Nephron progenitor cell (in vitro differentiated cells): ENCODE measurements at places on chromosomes 3 and 15.

DNA sequence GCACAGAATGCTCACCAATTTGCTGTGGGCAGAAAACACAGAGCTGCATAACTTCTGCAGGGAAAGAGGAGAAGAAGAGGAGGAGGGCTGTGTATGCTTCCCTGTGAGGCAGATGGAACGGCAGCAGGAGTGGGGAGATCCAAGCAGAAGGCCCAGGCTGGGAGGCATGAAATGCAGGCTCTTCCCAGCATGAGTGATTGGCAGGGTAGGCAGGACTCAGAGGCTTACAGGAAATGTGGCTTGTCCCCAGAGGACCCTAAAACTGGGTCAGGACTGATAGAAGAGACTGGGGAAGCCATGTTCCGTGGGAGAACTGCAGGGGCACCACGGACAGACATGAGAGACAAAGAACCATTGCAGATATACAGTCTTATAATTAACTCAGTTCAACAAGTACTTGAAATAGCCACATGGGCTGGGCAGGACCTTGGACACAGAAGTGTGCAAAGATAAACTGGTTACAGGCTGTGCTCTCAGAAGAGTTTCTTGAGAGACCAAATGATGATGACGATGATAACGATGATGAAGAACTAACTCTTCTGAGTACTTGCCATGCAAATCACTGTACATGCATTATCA lies 286.9 kb downstream of the EPHB1 start:
- no peak for DNase-seq

DNA sequence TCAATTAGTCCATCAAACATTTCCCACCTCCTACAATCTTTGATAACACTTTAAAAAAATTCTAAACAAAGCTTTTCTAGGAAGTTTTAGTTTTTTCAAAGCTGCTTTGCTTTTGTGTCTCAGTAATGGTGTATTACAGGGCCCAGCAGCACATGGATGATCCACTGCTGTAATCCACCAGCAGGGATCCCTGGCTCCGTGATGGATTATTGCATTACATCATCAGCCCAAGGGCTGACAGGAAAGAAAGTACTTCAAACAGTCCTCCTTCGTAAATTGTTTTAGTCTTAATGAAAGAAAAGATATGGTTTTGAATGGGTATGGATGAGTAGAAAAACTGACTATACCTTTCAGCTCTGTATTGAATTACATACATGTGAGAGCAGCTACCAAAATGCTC lies 688.9 kb upstream of the NAALADL2 start:
- no peak for DNase-seq

DNA sequence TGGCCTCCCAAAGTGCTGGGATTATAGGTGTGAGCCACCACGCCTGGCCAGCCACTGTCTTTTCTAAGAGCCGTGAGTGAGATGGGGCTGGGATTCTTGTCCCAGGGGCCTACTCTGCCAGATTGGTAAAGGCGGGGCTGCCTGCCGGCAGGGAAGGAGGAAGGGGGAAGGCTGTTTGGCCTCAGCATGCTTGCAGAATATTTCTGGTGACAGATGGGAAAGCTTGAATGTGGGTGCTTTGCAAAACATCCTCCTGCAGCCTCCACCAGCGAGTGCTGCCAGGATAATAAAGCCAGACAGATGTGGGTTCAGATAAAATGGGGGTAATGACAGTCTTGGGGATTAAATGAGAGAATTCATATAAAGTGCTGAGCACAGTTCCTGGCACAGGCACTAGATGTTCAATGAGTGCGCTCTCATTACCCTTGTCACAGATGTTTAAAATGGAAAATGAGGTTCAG lies 19.8 kb upstream of the ACOX2 start:
- DNase-seq: no peak

DNA sequence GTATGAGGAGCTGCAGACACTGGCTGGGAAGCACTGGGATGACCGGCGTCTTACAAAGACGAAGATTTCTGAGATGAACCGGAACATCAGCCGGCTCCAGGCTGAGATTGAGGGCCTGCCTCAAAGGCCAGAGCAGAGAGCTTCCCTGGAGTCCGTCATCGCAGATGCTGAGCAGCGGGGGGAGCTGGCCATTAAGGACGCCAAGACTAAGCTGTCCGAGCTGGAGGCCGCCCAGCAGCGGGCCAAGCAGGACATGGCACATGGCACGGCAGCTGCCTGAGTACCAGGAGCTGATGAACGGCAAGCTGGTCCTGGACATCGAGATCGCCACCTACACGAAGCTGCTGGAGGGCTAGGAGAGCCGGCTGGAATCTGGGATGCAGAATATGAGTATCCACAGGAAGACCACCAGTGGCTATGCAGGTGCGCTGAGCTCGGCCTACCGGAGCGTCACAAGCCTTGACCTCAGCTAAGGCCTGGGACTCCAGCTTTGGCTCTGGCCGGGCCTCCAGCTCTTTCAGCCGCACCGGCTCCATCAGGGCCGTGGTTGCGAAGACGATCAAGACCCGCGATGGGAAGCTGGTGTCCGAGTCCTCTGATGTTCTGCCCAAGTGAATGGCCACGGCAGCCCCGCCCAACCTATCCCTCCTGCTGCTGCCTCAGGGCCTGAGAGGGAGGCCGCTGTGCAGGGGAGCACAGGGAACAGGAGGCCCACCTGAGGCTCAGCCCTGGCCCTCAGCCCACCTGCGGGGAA lies 9.2 kb upstream of the SHC4 start:
- no peak for DNase-seq

- DNase-seq: no peak
These were observed 7.1 kb downstream of the ISLR2 start for GRCh38 chr15:74137537-74137894.

DNA sequence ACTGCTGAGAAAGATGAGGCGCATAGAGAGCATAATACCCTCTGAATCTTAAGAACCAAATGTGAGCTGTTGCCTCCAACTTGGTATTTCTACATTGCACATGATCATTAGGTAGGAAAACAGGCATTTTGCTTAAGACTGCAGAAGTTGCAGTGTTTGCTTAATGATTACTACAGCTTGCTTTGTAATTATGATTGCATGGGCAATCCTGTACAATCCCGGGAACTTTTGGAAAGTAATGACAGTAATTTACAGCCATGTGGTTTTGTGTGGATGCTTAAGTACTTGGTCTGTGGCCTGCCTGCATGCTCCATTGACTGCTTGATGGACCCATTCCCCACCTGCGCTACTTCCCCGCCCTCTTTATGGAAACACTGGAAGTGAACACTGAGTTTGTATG lies 301.1 kb downstream of the DIPK2A start:
- DNase-seq: peak; percentile 42

GRCh38 chr3:142542054-142542453 lies 36.5 kb downstream of the ATR start:
- DNase-seq: no peak

- no peak for DNase-seq
These were observed 36.3 kb downstream of the GABPB1 start for GRCh38 chr15:50318697-50319096.

GRCh38 chr3:175346573-175347356 lies 487.6 kb downstream of the NAALADL2 start:
- DNase-seq: no peak

DNA sequence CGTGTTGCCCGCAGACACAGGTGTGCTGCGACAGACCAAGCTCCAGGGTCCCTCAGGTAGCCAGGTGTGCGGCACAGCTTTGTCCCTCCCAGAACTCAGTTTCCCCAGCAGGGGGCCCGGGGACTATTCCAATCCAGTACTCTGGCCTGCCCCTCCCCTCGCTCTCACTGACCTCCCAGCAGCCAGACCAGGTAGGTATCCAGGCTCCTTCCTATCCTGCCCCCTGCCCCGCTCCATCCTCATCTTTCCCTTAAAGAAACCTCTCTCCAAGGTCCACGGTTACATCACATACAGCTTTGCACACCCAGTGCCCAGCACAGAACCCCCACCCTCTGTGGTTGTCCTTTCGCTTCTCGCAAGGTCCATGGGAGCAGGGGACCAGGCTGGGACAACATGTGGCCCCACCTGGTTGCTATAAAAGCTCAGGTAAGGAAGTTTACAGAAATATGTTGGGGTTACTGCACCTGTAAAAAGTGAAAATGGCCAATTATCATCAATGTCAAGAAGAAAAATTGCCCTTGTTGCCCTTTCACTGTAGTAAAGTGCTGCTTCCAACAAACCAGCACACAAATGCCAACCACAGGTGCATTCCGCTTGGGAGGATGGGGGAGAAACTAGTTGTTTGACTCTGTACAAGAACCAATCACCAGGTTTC lies 7.3 kb upstream of the CYP11A1 start:
- DNase-seq: no peak

GRCh38 chr15:84951736-84952135 lies 29.9 kb upstream of the PDE8A start:
- DNase-seq: no peak

DNA sequence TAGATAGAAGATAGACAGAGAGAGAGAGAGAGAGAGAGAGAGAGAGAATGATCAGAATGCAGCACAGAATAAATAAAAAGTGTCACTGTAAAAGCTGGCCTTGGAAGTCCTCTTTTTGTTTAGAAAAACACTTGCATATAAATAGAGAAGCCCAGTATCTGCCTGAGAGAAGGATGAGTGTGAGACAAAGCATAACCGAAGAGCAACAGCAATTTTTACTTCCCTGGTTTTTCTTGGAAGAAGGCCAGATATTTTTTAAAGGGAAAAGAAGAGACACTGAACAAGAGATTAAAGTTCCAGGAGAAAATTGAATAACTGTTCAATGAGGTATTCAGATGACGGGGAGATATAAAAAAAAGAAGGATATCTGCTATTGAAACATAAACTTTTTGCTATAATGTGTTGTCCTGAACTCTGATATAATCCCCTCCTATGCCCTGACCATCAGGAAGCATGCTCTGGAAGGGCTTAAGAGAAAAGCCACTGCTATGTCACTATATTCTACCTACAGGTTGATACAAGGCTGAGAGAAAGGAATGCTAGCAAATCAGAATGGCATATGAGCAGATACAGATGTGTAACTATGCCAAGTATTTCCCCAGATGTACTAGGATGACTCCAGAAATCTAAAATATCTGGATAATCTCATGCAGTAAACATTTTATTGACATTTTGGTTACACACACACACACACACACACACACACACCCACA lies 358.9 kb downstream of the RBMS3 start:
- DNase-seq: no peak

DNA sequence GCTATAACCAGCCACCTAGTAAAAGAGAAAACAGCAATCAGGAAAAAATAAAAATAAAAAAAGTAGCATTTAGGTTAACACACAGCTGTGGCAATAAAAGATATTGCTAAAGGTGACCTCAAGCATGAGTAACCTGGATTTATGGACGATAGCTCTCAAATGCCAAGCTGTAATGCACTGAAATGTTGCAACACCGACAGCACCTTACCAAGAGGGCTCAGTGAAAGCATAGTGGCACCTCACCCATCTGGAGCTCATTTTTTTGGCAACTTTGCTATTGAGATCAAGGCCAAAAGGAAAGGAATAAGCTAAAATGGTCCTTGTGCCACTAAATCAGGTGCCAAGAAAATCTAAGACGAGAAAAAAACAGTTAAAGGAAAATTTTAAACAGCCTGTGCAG lies 2.5 kb downstream of the HACD2 start:
- no peak for DNase-seq

DNA sequence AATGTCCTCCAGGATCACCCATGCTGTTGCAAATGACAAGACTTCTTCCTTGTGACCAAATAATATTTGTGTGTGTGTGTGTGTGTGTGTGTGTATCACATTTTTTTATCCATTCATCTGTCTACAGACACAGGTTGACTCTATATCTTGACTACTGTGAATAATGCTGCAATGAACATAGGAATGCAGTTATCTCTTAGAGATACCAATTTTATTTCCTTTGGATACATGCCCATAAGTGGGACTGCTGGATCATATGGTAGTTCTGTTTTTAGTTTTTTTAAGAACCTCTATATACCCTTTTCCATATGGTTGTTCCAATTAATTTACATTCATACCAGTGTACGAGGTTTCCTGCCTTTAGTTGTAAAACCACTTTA lies 41.7 kb downstream of the GPR176 start:
- DNase-seq: no peak

DNA sequence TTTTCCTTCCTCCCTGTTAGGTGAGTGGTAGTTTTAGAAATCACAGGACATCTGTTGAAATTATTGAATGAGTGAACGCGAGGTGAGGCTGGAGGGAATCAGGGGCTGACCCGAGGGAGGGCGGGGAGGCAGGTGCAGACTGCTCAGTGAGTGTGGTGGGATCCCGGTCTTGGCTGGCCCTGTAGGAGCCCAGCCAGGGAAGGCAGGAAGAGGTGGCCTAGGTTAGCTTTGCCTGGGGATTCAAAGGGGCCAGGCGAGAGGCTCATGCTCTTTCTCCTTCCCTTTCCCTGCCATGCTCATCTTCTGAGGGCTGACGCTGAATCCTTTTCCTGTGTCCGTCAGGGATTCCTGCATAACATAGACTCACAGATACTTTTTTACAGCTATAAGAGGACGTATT lies 15.1 kb downstream of the CACNA1D start:
- no peak for DNase-seq

- DNase-seq: no peak
These were observed 52.6 kb upstream of the CP start for GRCh38 chr3:149274220-149274619.

GRCh38 chr3:69090021-69090420 lies 5.3 kb downstream of the ARL6IP5 start:
- DNase-seq: no peak

GRCh38 chr3:129622933-129623332 lies 16.5 kb upstream of the PLXND1 start:
- DNase-seq: no peak

GRCh38 chr3:111768571-111769100 lies 90.4 kb upstream of the PHLDB2 start:
- no peak for DNase-seq

- DNase-seq: no peak
These were observed 351.8 kb downstream of the FOXP1 start for GRCh38 chr3:71231680-71232079.

DNA sequence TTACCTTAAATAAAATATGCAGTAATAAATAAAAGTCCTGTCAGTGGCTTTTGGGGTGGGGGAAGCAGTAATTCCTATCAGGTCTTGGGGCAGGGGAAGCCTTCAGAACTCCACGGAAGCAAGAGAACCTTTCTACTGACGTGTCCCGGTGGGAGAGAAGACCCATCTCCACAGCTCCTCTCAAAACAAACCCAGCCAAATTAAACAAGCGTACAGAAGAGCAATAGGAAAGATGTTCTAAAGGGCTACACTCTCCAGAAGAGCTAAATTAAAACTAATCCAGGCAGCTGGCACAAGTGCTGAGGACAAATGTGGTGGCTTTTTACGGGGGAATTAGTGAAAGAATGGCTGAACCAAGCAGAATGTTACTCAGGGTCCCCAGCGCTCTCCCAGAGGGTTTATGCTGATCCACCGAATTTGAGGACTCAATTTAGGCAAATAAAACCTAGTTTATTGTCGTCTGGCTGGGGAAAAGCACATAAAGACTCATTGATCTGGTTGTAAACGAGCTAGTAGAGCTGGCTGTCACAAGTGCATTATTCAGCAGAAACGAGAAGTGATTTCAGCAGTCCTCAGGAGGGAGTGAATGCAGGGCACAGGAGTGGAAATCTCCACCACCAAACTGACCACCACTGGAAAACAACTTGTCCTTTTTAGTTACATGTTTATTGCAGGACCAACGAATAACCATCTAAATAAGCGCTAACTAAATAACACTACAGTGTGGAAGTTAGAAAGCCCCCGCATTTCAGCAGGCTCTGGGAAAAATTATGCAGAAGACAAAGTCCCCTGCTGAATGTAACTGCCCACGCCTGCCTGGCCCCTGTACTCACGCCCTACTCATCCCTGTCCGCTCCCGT lies 13.5 kb downstream of the BFSP2 start:
- DNase-seq: no peak
